Upper lobe of right lung (tissue), 1 donor: ENCODE measurements at places on chromosomes 12 and 14. TPM values are rescaled to one million over a fixed set of nuclear protein-coding genes. Genes with fewer than 3 reads are reported as not detected.

GRCh38 chr12:41527062-41527461 lies 338.9 kb downstream of the PDZRN4 start:
- DNase-seq, result no peak

FSCB gene
- total RNA-seq, result not detected

DNA sequence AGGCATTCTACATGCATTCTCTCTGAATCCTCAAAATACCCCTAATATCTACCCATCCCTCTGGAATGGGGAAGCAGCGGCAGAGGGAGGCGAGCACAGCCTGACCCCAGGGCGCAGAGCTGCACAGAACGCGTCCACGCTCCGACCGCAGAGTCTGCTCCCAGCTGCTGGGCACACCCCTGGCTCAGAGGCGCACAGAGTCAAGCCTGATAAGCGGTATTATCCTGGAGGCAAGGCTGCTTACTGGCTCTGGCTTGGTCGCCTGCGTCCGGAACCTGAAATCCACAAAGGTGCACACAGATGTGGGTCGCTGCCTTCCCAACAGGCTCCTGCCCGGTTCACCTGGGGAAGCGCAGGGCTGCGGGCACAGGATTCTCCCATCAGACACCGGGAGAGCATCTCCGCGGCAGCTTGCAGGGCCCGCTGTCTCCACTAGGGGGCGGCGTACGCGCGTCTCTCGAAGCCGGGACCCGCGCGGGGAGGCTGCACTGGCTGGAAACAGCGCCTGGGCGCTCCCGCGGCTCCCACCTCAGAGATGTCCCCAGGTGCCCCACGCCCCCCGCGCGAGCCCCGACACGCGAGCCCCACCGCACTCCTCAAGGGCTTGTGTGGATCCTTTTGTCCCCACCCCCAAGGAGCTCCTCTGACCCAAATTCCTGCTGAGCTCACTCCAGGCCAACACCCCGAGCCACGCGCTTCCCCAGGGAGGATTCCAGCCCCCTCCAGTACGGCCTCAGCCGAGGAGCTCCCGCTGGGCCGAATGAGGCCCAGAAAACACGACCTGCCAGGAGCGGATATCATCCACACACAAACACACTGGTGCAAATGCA lies 120.1 kb upstream of the FZD10 start:
- peak; percentile 75 for DNase-seq

GRCh38 chr12:1328391-1328790 lies 266.0 kb downstream of the FBXL14 start:
- DNase-seq, result no peak

- DNase-seq, result no peak
These were observed 70.3 kb upstream of the STXBP6 start for GRCh38 chr14:25120261-25120660.

SLC17A8 gene
- total RNA-seq, result 0.14 TPM

- DNase-seq, result peak; percentile 76
These were observed 18.1 kb downstream of the VSX2 start for GRCh38 chr14:74257078-74257940.

DNA sequence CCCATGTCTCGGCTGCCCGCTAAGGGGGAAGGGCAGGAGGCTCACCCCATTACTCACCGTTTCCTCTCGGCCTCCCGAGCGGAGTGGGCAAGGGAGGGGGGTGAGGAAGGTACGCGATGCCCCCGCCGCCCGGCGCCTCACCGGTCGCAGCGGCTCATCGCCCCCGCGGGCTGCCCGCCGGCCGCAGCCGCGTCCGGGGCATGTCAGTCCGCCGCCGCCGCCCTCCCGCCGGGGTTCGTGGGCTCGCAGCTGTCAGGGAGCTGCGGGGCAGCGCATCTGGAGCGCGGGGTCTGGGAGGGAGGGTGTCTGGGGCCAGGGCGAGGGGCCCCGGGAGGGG lies 461 bp downstream of the SLC8A3 start:
- DNase-seq, result no peak

DNA sequence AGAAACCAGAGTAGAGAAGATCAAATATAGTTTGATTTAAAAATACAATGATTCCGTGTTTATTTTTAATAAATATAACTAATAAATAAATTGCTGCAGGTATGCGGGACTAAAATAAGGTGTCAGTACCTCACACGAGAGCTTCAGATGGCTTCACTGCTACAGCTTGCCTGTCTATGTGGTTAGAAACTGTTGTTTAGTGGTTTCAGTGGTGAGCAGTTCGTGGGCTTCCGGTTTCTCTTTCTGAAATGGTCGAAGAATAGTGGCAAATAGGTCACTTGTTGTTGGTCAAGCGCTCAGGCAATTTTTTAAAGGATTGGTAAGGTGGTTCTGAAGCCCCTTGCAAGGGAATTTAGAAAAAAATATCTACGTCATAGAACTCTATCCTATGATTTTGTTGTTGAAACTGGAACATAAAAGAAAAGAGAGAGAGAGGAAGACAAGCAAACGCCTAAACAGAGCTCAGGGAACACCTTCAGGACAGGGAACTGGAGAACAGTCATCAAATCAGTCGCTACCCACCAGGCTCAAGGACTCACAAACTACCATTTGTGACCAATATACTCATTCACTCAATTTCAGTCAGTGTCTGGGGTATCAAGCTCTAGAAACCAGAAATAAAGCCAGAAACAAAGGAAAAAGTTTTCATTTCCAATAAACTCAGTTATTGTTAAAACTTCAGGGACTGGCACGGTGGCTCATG lies 31.3 kb downstream of the GABARAPL1 start:
- DNase-seq, result no peak

DNA sequence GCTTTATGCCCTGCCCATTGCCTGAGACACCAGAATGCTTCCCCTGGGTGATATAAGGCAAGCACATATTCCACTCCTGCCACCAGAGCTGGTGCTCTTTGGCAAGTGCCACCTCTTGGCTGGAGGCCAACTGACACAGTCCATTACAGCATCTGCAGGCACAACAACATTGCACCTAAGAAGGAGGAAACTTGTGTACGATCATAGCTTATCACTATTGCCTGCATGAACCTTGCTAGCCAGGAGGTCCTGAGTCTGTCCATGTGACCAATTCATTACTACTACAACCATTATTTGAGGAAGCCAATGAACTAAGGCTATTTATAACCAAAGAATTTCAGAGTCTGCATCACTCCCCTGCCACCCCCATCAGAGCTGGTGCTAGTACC lies 119.8 kb upstream of the SCAF11 start:
- DNase-seq, result no peak

GRCh38 chr12:97642911-97643310 lies 180.3 kb downstream of the RMST start:
- no peak for DNase-seq

DNA sequence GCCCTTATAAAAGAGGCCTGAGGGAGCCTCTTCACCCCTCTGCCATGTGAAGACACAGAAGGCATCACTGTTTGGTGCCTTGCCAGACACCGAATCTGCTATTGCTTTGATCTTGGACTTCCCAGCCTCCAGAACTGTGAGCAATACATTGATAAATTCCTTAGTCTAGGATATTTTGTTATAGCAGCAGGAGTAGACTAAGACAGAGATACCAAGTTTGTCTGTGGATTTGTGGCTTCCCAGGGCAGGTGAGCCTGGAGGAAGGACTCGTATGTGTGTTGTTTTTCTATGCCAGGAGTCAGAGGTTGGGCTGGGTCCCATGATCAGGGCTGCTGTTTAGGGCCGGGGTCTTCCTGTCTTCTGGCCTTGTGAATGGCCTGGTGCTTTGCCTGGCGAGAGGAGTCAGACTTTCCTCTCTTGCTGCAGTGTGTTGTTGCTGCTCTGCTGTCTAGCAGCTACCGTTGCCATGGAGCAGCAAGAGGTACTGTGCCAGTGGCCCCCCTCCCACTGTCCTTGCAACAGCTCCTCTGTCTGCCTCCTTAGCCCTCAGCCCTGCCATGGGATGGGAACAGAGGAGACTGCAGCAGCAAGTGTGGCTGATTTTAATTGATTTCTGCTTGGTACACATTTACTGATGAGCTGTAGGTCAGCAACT lies 111.2 kb downstream of the CHST11 start:
- DNase-seq, result no peak

DNA sequence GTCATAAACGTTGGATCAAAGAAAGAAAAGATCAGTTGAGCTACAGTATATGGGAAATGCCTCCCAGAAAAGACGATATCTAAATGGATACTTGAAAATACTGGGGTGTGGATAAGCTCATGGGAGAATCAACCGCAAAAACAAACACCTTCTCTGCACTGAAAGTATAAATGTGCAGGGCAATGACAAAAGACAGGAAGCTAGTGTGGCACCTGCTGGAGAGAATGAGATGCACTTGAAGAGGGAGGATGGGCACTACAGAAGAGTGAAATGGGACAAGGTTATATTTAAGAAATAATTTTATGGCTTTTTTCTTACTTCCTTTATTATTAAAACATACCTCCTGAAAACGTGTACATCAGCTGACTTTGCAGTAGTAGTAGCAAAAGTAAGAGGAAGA lies 153.7 kb downstream of the PRKD1 start:
- no peak for DNase-seq

- DNase-seq, result no peak
These were observed 86.6 kb upstream of the SLC24A4 start for GRCh38 chr14:92236243-92236900.

EIF2S3B gene
- 0.52 TPM for total RNA-seq

IL23A gene
- total RNA-seq, result 0.81 TPM
